ENCODE measurements at places on chromosomes 6 and 20.

- DNase-seq: no peak
Observed at GRCh38 chr6:116518621-116519368, 7.4 kb downstream of the CALHM5 start.

- no peak for DNase-seq
Observed at GRCh38 chr6:90631046-90631445, 44.2 kb upstream of the MAP3K7 start.

- DNase-seq: no peak
Observed at GRCh38 chr6:109424946-109425345, 15.5 kb downstream of the PPIL6 start.

GRCh38 chr6:131431718-131432117 is 141.3 kb upstream of the ARG1 start:
- no peak for DNase-seq

- no peak for DNase-seq
Observed at GRCh38 chr6:25434921-25435320, 155.7 kb downstream of the CARMIL1 start.

- no peak for DNase-seq
Observed at GRCh38 chr6:14001329-14002012, 76.7 kb downstream of the RNF182 start.

GRCh38 chr20:3930265-3931206 is 41.3 kb downstream of the PANK2 start:
- no peak for DNase-seq

DNA sequence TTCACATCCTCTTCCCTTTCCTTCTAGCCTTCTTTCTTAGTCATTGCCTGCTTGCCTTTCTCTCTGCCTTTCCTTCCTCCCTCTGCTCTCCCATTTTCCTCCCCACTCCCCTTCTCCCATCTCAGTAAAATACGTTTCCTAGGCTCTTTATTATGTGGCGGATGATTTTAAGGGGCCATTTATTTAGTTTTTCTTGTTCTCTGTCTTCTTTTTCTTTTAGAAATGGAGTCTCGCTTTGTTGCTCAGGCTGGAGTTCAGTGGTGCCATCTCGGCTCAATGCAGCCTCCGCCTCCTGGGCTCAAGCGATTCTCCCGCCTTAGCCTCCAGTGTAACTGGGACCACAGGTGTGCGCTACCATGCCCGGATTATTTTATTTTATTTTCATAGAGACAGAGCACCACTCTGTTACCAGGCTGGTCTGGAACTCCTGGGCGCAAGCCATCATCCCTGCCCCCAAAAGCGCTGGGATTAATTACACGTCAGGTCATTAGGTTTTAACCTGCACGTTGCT is 1.5 kb downstream of the MTHFD1L start:
- no peak for DNase-seq

DNA sequence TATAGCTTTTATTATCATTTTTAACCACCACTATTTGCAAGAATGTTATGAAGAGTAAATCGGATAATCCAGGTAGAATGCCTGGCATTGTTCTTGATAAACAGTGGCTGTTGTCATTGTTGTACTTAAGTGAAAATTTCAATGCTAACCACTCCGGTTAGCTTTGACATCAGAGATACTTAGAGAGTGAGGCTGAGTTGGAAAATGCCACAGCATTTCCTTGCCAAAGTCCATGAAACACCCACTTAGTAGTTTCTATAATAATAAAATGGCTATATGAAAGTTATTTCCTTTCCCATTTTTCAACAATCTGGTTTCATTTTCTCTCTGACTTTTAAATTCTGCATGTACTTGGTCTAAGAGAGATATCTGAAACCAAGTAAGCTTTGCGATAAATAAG is 132.0 kb downstream of the CDK19 start:
- DNase-seq: no peak

GRCh38 chr6:11413728-11414127 is 123.8 kb upstream of the TMEM170B start:
- DNase-seq: no peak

GRCh38 chr20:45467861-45468260 is 1.7 kb upstream of the WFDC2 start:
- DNase-seq: no peak

DNA sequence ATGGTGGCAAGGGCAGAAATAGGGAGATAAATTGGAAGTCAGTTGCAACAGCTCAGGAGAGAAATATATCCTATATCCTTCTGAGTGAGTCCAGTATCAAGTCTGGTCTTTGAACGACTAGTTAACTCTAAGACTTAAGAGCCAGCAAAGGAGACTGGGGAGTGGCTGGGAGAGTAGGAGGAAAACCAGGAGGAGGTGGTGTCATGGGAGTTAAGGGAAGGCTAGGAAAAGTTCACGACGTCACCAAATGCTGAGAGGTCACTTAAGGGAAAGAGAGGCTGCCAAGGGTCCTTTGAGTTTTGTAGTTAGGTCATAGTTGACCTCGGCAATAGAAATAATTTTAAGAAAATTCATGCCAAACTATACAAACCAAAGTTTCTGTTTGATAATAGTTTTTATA is 25.1 kb downstream of the ACOT13 start:
- no peak for DNase-seq

DNA sequence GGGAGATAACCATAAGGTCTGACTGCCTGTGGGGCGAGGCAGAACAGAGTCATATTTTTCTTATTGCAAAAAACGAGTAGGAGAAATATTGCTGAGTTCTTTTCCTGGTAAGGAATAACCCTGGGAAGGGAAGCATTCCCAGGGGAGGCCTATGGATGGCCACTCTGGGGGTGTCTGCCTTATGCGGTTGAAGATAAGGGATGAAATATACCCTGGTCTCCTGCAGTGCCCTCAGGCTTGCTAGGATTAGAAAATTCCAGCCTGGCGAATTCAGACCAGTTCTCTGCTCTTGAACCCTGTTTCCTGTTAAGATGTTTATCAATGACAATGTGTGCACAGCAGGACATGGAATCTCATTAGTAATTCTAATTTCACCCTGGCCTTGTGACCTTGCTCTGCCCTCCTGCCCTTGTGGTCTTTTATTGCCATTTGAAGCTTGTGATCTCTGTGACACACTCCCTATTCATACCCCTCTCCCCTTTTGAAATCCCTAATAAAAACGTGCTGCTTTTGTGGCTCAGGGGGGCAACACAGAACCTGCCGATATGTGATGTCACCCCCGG is 491.1 kb upstream of the EYS start:
- DNase-seq: no peak

GRCh38 chr6:108622641-108623298 is 62.1 kb downstream of the FOXO3 start:
- DNase-seq: no peak

DNA sequence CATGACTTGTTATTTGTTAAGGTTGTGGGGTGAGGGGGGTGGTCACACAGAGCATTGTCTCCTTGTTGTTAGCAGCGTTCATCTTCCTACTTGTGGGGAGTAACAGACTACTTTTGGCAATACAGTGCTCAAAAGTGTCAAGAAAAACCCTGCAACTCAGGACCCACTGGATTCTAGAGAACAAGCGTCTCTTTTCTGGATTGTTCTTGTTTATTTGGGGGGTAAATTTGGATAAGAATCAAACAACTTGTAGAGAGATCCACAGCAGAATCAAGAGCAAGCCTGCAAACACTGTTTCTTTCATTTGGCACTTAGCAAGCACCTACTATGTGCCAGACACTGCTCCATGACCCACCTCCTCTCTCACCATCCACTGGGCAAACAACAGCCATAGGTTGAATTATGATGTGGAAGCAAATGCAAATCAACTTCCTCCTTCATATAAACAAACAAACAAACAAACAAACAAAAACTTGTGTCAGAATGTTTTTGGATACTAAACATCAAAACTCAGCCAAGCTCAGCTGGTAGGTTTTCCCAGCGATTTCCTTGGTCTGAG is 4.0 kb upstream of the NR2E1 start:
- DNase-seq: no peak

DNA sequence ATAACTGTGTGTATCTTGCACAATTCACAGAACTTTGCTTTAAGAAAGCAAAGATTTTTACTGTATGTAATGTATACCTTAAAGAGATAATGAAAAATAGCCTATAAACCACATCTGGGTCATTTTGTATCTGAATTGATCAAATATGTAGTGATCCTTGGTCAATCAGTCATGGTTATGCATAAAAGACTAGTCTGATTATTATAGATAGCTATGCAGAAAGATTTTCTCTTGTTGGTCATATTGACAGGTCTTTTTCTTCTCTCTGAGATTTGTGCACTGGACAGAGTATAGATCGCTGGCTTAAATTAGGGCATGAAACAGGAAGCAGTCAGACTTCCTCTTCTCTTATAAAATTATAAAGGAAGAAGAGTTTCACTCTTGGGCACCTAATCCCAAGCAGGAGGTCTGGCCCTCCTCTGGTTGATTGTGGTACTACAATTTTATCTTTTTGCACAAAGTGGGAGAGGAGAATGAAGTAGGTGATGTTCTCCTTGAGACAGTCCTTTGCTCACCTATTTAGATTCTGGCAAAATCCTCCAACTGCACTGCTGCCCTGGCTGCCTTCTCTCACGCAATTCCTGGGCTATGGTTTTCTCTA is 380.9 kb upstream of the RGS17 start:
- DNase-seq: no peak

GRCh38 chr6:167849846-167850459 is 23.2 kb downstream of the AFDN start:
- no peak for DNase-seq

DNA sequence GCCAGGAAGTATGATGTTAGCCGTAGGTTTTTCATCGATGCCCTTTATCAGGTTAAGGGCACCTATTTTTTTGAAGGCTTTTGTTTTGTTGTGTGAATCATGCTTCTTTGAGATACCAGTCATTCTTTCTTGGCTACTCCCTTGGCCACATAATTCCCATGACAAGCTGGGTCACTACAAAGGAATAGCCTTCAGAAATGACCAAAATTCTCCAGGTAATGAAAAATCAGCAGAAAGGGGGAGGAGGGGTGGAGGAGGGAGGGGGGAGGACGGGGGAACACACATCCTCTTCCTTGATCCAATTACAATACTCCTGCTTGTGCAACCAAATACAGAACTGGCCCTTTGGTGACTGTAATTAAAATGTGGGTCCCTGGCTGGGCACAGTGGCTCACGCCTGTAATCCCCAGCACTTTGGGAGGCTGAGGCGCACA is 21.7 kb upstream of the TGM2 start:
- no peak for DNase-seq

DNA sequence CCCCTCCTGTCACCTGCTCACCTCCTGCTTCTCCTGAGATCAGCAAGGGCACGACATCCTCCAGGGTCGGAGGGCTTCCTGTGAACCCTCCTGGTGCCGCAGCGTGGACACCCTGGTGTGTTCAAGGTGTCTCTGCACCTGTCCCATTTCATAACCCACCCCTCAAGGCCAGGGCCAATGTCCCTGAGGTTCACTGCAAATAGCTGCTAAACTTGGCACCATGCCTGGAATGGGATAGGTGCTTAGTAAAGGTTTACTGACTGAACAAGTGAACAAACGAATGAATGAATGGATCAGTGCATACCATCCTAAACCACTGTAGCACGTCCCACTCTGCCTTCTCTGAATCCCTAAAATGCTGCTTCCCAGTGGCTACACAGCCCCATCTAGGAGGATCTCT is 35.0 kb downstream of the SIRPA start:
- DNase-seq: no peak

GRCh38 chr20:2162125-2162822 is 60.6 kb downstream of the STK35 start:
- no peak for DNase-seq

- DNase-seq: peak; percentile 51
Observed at GRCh38 chr20:36199345-36200257, 36.7 kb upstream of the AAR2 start.

DNA sequence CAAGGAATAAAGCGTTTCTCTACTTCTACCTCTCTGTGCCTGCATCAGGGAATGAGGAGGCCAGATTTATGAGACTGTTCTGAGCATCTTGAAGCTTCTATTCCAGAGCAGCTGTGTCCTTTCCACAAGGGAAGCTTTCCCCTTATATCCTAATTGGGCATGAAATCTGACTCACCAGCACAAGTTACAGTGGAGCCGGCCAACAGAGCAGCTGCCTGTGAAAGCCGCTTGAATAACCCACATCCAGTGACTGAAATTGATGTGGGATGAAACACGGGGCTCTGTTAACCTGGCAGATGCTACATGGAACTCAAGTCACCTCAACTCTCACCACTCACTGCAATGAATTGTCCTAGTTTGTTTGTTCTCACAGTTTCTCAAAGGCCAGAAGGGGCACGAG is 400.3 kb downstream of the TFAP2A start:
- no peak for DNase-seq

- DNase-seq: no peak
Observed at GRCh38 chr20:7656687-7657467, 283.4 kb downstream of the HAO1 start.

- DNase-seq: no peak
Observed at GRCh38 chr6:70151616-70152015, 151.3 kb downstream of the COL9A1 start.

- no peak for DNase-seq
Observed at GRCh38 chr6:165644586-165645266, 18.3 kb downstream of the PDE10A start.

GRCh38 chr6:36978421-36979346 is 7.3 kb downstream of the MTCH1 start:
- DNase-seq: no peak

DNA sequence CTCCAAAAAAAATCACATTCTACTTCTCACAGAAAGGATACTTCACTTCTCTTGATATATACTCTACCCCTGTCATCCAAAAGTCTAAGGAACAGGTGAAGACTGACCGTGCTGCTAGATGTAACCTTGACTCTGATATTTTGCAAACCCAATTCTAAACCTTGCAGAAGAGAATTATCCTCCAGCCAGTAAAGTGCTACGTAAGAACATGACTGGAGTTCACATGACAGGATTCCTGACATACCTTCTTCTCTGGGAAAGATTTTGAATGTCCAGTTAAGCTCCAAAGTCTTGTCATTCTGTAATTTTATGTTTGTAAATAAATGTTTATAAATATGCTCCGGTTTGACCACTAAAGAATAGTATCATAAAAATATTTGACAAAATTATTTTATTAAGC is 35.8 kb downstream of the BTBD9 start:
- DNase-seq: no peak

DNA sequence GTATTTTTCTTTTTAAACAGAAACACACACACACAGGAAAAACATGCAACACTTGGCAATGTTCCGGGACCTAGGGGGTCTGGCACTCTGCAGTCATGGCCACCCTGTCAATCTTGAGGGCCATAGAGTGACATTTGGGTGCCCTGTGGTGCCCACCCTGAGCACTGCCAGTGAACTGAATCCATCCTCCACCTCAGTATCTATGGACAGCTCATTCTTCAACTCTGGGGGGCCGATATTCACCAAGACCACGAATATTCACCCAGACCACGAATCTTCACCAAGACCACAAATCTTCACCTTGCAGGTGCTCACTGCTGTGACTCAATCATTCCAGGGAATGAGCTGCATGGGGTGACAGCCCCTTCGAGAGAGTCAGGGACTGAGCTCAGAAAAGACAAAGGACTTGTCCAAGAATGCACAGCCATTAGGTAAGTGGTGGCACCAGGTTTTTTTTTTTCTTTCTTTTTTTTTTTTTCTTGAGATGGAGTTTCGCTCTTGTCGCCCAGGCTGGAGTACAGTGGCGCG is 19.1 kb downstream of the SNAI1 start:
- no peak for DNase-seq

Data from central memory CD8-positive, alpha-beta T cell (primary cell).